ENCODE measurements at places on chromosomes 13 and 19.

DNA sequence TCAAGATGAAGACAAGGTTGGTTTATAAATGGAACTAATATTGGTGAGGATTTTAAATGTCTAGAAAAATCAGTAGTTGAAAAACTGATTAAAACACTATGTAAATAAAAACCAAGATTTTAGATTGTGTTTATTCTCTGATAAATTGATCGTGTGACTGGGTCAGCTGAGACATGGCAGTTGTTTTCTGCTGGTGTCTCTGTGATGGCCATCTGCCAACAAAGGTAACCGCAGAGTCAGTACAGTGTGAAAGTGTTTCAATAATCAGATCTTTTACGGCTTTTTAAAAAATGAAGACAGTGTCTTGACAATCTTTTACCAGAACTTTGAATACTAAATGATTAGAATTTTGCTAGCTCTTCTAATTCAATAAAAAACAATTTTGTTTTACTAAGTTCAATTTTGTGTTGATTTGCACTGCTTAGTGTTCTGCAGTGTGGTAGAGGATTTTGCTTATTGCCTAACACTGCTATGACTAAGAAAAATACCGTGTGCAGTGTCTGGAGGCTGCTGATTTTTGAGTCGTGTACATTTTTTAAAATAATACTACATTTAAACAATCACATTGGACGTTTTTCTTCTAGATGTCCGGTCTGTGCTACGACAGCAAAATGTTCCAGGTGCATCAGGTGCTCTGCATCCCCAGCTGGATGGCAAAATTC lies 32.7 kb upstream of the GPR183 start:
- no peak for DNase-seq

- DNase-seq: no peak
Observed at GRCh38 chr19:45254044-45254531, 3.0 kb downstream of the MARK4 start.

GRCh38 chr13:26561651-26562511 lies 4.4 kb downstream of the WASF3 start:
- DNase-seq: no peak

GRCh38 chr13:76886292-76887075 lies at the start of gene KCTD12:
KCTD12 (minus strand) TSS chr13:76886405; CDS start chr13:76886148, 257 bp downstream.
- no peak for DNase-seq

DNA sequence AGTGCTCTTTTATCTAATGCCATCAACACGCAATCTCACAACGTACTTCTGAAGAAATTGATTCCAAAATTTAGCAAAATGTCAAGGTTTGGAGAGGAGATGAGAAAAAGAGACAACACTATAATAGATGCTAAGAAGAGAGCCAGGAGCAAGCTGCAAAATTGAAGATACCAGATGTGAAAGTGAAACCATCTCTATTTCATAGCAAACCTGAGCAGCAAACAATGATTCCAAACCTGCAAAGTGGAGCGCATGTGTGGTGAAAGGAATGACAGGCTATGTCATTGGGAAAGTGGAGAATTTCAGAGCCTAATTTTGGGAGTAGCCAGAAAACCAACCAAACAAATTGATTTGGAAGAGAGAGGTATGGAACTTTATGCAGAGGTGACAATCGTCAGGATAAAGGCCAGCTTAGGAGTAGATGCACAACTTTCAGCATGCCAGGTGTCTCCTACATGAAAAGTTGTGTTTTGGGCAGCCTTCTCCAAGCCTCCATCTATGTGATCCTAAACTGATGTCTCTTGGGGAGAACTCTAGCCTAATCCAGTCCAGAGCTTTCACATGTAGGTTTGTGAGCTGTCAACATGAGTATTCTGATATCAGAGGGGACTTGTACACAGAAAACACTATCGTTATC lies 158.4 kb upstream of the FNDC3A start:
- DNase-seq: no peak

DNA sequence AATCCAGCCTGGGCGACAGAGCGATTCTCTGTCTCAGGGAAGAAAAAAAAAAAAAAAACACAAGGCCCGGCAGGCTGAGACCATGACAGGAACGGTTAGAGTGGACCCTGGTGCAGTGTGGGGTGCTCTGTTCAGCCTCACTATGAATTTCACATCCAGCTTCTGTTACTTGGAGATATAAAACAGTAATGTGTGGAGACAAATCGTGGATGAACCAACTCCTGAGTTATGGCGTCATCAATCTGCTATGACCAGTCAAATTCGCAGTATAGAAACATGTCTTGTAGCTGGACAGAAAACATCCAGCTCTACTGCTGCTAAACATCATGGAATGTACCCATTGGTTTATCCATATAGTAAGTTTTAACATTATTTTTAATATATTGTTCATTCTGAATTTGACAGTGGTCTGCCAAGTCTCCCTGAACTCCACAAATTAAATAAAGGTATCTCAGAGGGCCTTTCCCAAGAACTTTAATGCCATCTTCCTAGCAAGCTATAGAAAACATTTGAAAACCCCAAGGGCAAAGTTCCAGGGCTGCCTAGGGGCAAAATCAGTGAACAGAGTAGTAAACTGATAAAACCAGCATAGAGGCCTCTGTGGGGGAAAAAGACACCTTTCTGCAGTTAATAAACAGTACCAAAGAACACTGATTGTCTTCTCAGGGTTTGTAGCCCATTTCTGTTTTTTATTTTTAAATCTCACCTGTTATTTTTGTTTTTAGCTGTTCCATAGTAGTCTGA lies 75.8 kb downstream of the LRCH1 start:
- DNase-seq: no peak

- DNase-seq: no peak
Observed at GRCh38 chr19:40805258-40805868, 6.4 kb downstream of the EGLN2 start.

GRCh38 chr19:40387155-40387554 lies 2.8 kb downstream of the HIPK4 start:
- no peak for DNase-seq

DNA sequence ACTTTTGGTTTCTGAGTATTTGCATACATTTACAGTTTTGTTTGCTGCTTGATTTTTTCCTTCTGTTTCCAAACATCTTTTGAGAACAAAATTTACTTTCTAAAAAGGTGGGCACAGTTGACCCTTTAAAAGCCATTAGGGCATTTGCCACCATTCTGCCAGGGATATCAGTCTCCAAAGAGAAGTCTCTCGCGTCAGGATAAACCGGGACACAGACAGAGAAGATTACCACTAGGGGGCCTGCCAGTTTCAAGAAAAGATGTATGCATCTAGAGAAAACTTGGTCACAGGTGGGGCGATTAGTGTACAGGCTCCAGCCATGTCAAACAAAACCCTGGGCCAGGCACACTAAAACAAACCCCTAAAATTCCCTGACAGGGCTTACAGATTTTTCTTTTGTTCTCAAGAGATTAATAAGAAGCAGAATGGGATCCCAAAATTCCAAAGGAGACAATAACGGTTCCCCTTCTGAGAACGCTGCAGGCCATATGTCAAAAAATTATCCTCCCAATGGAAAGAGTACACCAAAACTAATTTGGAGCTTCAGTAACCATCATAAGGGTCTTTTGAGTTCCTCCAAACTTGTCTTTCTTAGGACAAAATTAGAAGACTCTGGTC lies 10.7 kb upstream of the PABPC3 start:
- no peak for DNase-seq

DNA sequence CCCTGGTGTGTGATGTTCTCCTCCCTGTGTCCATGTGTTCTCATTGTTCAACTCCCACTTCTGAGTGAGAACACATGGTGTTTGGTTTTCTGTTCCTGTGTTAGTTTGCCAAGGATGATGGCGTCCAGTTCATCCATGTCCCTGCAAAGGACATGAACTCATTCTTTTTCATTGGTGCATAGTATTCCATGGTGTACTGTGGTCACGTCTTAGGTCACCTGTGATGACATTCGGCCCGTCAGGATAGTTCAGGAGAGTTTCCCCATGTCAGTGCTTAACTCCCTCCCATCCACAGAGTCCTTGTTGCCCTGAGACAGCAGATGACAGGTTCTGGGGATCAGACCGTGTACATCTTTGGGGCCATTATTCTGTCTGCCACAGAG lies 8.6 kb downstream of the ZNF444 start:
- DNase-seq: no peak

All from NCI-H1417 treated with DMSO at 0.1 percent for 48 hours (cell line).